ENCODE measurements at places on chromosomes 6 and 20.

- no peak for DNase-seq
Observed at GRCh38 chr6:67952948-67953347, 682.1 kb upstream of the ADGRB3 start.

DNA sequence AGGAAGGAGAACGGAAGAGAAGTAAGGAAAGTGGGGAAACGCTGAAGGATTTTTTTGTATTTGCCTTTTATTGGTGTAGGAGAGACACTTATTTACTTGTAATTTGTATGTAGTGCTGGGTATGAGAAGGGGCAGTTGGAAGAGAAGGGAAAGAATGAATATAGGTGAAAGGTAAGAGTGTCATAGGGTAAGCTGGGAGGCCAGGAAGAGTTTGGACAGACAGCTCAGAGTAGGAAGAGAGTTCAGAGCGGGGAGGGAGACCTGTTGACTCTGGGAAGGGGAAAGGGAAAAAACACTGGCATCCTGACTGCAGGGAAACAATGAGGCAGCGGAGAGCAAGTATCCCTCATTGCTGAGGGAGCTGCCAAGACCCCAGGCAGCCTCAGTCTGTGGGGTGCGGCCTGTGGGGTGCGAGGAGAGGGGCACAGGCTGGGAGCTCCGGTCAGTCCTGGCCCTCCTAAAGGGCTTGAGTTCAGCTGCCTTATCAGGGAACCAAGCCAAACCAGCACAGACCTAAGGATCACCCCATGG is 3.1 kb downstream of the TRAF3IP2 start:
- DNase-seq: peak; percentile 66

GRCh38 chr6:166626177-166627032 is 646 bp downstream of the RPS6KA2 start:
- no peak for DNase-seq

DNA sequence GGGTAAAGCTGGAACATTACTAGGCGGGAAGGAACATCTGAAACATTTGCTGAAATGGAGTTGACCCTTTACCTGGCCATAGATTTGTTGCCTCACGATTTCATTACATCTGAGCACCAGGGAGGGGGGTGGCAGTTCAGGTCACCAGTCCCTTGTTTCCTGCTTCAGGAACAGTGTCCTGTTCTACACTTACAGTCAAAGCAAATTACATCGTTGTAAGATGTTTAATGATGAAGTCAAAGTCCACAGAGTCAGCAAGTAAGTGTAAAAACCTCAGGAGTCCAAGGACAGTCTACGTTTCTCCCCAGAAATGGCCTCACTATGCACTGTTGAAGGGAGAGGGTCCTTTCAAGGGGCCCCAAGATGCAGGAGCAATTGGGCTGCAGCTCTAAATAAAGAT is 8.9 kb upstream of the MICB start:
- no peak for DNase-seq

DNA sequence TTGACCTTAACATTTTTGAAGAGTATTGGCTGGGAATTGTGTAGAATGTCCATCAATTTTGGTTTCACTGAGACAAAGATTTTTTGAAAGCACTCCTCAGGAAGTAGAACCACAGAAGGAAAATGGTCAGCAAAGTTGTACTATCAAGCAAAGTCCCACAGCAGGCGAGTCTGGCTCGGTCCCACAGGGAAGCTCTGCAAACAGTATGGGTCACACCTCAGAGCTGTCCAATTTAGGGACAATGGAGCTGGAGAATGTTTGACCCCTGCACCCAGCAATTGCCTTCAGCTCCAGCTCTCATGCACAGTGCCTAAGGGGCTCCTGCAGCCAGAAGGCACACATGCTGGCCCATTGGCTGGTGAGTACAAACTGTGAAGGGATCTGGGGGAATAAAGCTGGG is 147.0 kb downstream of the MAFB start:
- no peak for DNase-seq

- DNase-seq: no peak
Observed at GRCh38 chr6:30882759-30883684, 1.3 kb upstream of the DDR1 start.

DNA sequence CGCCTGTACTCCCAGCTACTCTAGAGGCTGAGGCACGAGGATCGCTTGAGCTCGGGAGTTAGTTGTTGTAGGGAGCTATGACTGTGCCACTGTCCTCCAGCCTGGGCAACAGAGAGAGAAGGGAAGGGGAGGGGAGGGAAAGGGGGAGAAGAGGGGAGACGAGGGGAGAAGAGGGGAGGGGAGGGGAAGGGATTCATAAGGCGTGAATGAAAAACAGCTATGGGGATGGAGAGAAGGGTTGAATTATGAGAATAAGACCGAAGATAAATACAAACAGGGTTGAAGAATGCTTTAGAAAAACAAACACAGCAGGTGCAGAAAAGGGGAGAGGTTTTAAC is 106.0 kb downstream of the TRIM27 start:
- DNase-seq: no peak

GRCh38 chr6:111757342-111757741 is 115.9 kb downstream of the FYN start:
- DNase-seq: no peak

DNA sequence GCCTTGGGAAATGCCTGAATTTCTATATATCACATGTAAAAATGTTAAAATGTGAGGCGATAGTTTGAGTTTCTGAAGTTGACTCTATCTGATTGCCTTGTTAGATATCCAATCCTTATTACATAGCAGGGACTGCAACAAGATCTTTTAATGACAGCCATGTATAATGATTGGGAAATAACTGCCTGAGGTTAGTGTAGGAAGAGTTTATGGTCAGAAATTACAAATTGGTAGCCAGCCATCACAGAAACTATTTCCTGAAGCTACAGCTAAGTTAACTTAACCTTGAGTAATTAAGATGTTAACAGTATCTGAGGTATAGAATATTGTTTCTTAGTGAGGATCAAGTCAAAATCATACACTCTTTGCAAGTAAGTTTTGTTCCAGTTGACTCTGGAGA is 41.0 kb downstream of the AKIRIN2 start:
- DNase-seq: no peak
